ENCODE measurements at places on chromosomes 6 and 20.

GRCh38 chr6:127195833-127196232, 70.8 kb upstream of the RNF146 start:
- DNase-seq, result no peak

- no peak for DNase-seq
Observed at GRCh38 chr20:37359836-37360235, 13.9 kb downstream of the SRC start.

DNA sequence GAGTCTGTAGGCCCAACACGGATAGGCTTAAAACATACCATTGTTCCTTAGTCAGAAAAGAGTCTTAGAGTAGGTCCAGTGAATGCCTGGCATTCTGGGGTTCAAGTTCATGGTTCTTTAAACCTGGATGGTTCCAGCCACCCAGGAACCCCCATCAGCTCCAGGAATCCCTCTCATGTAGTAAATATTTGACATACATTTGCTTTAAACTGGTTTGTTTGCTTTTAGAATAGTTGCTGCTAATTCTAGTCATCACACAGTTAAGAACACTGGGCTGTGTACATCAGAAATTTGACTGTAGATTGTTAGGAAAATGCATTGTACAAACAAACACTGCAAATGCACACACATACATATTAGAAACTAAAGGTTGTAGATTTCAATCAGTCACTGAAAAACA, 30.6 kb upstream of the PBOV1 start:
- DNase-seq, result no peak

- no peak for DNase-seq
Observed at GRCh38 chr6:147711476-147711875, 203.0 kb downstream of the SAMD5 start.

DNA sequence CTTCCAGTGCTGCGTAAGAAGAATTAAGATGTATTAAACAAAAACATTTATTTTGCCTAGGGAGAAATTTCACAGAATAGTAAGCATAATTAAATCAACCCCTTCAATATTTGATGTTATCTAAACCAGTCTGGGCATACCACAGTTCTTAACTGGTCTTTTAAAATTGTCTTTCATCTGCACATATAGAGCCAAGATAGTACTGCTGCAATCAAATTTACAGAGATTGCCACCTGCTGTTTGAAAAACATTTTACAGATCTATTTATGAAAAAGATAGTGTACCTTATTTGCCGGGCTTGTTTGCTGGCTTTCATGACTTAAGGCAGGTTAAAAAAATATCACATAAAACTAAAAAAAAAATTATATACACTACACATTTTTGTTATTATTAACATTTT, 323.2 kb downstream of the ADGRB3 start:
- DNase-seq, result no peak

- no peak for DNase-seq
Observed at GRCh38 chr6:125392682-125393081, 90.9 kb upstream of the HDDC2 start.

GRCh38 chr6:74333406-74333805, 637.4 kb downstream of the CD109 start:
- DNase-seq, result no peak

DNA sequence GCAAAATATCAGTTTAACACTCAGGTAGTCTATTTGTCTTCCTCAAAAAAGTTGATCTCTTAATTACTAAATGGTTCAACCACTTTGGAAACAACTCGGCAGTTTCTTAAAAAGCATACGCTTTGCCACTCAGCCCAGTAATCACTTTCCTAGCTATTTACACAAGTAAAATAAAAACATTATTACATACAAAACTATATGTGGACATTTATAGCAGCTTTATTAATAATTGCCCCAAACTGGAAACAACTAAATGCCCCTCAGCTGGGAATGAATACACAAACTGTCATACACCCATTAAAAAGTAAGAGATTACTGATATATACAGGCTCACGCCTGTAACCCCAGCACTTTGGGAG, 7.4 kb downstream of the EEF1A1 start:
- DNase-seq, result no peak

DNA sequence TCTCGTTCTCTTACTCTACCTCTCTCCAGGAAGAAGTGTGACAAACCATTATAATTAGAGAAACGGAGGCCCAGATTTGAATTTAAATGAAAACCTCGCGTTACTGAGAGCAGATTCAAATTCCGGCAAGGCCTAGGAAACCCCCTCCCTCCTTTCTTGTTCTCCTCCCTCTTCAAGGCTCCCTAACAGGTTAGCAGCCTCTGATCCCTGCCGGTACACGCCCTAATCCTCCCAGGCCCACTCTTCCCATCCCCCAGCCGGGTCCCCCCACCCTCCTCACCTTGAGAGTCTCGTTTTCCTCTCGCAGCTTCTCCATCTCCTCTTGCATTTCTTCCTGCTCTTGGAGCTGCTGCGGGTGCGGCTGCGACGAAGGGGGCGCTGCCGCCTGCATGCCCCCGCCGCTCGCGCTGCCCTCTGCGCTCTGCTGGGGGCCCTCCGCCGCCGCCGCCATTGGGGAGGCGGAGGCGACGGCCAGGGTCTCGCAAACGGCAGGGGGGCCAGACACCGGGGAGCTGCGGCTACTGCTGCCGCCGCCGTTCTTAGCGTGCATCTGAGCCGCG, 3.8 kb downstream of the MTCL3 start:
- no peak for DNase-seq

- DNase-seq, result no peak
Observed at GRCh38 chr20:47067776-47068175, 173.1 kb downstream of the EYA2 start.

DNA sequence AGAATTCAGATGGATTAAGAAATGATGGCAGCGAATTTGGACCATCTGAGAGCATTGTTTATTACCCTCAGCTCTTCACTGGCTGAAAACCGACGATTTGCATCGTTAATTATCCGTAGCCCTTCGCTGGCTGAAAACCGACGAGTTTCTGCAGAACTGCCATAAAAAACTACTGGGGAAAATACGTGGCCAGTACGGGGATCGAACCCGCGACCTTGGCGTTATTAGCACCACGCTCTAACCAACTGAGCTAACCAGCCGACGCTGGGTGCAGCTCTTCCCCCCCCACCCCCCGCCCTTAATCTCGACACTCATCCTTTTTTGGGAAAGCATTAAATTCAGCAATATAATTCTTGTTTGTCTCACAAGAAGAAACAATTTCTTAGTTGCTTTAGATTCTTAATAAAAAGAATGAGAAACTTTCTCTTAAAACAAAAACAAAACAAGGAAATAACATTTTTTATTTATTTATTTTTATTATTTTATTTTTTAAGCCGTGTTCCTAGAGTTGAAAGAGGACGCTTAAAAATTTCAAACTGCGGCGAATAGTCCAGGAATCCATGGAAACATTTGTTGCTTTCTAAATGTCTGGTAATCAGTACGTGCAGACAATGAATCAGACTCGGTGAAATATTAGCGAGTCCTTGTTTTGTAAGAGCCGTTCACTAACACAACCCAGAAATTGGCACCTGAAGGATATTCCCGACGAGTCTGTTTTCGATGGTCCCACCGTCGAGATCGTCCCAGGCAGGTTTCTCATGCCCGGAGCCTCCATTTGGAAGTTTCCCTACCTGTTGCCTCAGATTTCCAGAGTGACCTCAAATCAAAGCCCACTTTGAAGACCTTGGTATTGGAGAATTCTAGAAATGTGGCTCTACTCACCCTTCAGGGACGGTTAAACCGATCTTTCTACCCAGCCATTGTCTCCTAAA, 27.8 kb downstream of the PRSS16 start:
- DNase-seq, result no peak

- no peak for DNase-seq
Observed at GRCh38 chr6:96450082-96450769, 71.4 kb upstream of the UFL1 start.

GRCh38 chr6:36333171-36333895, 3.4 kb downstream of the BNIP5 start:
- no peak for DNase-seq

DNA sequence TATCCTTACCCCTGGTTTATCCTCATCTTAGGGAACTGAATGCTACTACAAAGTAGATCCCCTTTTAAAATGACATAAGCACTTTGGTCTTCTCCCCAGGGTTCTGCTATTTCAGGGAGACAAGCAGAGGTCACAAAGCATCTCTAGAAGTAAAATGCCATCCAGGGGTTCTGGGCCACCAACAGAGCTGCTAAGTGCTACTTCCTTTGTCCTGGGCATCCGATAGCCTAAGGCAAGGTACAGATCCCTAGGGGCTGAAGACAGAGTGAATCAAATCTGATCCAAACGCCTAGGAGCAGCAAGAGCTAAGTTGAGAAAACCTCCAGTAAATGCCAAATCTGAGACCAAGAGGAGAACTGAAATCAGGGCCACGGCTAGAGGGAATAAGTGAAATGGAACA, 161.2 kb downstream of the PTPRT start:
- DNase-seq, result no peak

- DNase-seq, result peak; percentile 62
Observed at GRCh38 chr6:45920819-45921511, 94.7 kb downstream of the CLIC5 start.

- no peak for DNase-seq
Observed at GRCh38 chr6:151310279-151310678, 70.5 kb downstream of the AKAP12 start.

GRCh38 chr6:110430236-110430635, 14.9 kb upstream of the DDO start:
- no peak for DNase-seq

- no peak for DNase-seq
Observed at GRCh38 chr20:44772636-44773035, 27.0 kb downstream of the KCNK15 start.

- no peak for DNase-seq
Observed at GRCh38 chr20:52668626-52669025, 303.5 kb upstream of the TSHZ2 start.

DNA sequence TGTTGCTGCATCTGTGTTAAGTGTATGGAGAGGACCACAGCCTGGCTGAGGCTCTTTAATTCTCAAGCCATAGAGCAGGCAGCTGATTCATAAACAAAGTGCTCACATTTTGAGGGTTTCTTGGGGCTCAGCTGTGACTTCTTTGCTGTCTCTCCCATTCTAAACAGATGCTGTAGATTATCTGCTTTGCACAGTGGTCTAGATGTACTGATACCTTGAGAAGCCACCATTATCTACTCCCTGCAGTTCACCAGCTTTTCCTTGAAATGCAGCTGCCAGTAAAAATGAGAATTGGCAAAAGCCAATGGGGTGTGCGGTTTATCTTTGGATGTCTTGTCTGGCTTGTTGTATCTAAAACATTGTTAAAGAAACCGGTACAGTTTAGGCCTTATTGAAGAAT, 5.2 kb upstream of the CNR1 start:
- DNase-seq, result no peak

Data from activated naive CD4-positive, alpha-beta T cell treated with anti-CD3 and anti-CD28 coated beads, Interleukin-2, amount 50 U/mL, for 72 hours (primary cell).